ENCODE measurements at places on chromosomes 6 and 20.

DNA sequence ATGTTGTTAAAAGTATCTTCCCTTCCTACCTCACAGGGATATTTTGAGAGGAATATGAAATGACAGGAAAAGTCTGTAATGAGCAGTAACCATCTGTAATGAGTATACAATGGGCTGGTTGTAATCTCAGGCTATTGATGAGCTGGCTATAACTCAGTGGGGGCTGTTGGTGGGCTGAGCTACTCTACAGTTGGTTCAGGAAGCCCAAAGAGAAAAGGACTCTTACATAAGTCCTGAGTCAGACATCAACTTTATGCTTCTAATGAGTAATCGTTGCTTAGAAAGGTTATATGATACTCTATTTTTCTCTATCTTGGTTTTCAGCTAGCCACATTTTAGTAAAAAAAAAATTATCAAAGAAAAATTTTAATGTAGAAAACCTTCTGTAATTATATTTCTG, 26.4 kb downstream of the ZNF391 start:
- no peak for DNase-seq

DNA sequence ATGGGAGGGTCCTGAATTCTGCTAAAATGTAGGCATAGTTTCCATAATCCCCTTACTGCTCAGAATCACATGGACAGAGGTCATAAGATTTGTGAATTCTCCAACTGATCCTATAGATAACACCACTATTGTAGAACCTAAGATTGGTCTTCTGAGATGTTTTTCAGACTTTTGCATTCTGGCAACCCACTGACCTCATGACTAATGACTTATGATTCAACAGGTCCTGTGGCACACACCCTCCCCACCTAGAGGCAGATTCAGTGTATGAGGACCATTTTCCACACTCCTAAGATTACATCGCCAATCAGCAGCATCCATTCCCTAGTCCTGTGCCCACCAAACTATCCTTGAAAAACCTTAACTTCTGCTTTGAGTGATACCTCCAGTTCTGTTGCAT, 207.2 kb downstream of the BTBD9 start:
- DNase-seq, result no peak

DNA sequence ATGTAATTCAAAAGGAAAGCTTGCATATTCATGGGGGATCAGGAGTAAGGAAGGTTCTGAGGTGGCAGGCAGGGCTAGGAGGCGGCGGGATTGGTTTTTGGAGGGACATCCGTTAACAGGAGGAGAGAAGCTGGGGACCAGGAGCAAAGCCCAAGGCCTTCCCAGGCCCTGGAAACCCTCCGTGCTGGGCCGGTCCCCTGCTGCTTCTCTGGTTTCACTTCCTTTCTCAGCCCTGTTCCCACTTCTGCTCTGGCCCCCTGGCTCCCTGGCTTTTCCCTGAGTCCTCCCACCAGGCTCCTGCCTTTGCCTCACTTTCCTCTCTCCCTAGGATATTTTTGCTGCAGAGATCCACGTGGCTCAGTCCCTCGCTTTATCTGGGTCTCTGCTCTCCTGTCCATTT, 26.4 kb upstream of the SALL4 start:
- DNase-seq, result no peak

DNA sequence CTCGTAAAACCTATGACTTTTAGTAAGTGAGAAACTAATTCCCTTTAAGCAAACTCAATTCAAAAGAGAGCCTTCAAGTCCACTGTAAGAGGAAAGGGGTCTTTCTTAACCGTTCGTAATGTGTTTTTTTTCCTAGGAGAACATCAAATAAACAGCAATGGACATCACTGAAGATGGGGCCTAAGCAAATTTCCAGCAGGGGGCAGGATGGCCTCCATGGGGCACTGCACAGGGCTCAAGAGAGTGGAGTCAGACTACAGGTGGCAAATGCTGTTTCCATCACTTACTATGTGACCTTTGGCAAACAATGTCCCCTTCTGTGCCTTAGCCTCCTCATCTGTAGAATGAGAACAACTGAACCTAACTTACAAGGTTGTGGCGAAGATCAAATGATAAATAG, 88.7 kb downstream of the ARHGAP18 start:
- no peak for DNase-seq

- no peak for DNase-seq
These were observed 28.2 kb upstream of the TAF8 start for GRCh38 chr6:42021847-42022754.

DNA sequence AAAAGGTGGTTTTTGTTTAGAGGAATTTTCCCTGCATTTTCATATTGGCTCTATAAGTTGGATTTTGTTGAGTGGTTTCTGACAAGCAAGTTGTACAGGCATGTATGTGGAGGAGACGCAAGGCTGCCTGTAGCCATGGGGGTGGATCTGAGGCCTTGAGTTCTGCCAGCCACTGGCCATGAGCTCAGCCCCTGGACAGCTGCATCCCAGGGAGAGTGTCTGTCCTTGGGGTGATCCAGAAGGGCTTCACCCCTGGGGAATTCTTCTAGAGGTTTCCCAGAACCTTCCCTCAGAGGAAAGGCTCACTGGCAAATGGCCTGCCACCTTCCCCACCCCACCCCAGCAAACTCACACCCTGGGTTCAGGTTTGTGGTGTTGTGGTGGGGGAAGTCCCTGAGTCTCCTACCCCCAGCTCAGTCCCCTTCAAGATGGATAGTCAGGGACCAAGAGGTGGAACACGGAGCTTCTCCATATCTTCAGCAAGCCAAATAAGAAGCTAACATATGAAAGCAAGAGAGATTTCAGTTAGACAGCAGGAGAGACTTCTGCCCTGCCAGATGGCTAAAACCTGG, 11.6 kb upstream of the NOL4L start:
- no peak for DNase-seq

Measured in Kasumi-1 (cell line).